ENCODE measurements at places on chromosomes 3 and 15. TPM values are rescaled to one million over a fixed set of nuclear protein-coding genes. Genes with fewer than 3 reads are reported as not detected.

GHRL gene
- total RNA-seq: 0.30 TPM

GRCh38 chr3:152428577-152428976 is 159.8 kb downstream of the MBNL1 start:
- no peak for DNase-seq
- no peaks in the 10 kb centered on the region for H3K27me3 ChIP-seq
- peaks cover 63% of the 10 kb centered on the region for H3K36me3 ChIP-seq
- H3K4me1 ChIP-seq: peaks cover 37% of the 10 kb centered on the region
- H3K27ac ChIP-seq: no peak overlapping the region
- H3K4me3 ChIP-seq: no peak overlapping the region

GOLGA8J gene
- 0.65 TPM for total RNA-seq

DNA sequence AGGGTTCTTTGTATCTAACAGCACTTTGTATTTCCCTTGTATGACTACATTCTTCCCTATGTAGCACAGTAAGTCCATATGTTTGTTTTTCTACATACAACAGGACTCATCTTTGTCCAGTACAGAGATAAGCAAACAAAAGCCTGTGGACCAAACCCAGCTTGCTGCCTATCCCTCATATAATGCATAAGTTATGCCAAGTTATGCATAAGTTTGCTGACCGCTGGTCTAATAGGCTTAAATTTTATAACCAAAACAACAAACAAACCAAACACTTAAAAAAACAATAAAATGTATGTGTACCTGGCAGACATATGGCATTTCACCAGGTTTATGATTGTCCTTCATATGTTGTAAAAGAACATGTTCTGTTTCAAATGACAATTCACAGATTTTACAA is 56.0 kb downstream of the ZNF280D start:
- DNase-seq: no peak
- no peaks in the 10 kb centered on the region for H3K27me3 ChIP-seq
- no peak overlapping the region for H3K4me3 ChIP-seq
- peaks cover 30% of the 10 kb centered on the region for H3K36me3 ChIP-seq
- no peak overlapping the region for H3K27ac ChIP-seq

Measured in activated CD4-positive, alpha-beta T cell treated with anti-CD3 and anti-CD28 coated beads, Interleukin-2, amount 10 ng/mL, durations not matched to agents 7 days and 5 days (primary cell).